ENCODE measurements at places on chromosomes 4 and X. TPM values are rescaled to one million over a fixed set of nuclear protein-coding genes. Genes with fewer than 3 reads are reported as not detected.

Gene TMEM31
- total RNA-seq = not detected

Gene GAGE12H
- total RNA-seq = not detected

Gene IL9R
- 0.40 TPM for total RNA-seq

Gene CCSER1
- total RNA-seq = 45.3 TPM

Gene PPA2
- 435 TPM for total RNA-seq

Gene MAGEB16
- not detected for total RNA-seq
